Right hindlimb (tissue), 1 donor: ENCODE measurements at places on chromosomes 2 and 18.
A peak's percentile ranks its signal among the peaks of the same experiment; 100 is the strongest.

- peak; percentile 25 for DNase-seq
Measured at GRCh38 chr18:80108121-80108536, 933 bp upstream of the ADNP2 start.

DNA sequence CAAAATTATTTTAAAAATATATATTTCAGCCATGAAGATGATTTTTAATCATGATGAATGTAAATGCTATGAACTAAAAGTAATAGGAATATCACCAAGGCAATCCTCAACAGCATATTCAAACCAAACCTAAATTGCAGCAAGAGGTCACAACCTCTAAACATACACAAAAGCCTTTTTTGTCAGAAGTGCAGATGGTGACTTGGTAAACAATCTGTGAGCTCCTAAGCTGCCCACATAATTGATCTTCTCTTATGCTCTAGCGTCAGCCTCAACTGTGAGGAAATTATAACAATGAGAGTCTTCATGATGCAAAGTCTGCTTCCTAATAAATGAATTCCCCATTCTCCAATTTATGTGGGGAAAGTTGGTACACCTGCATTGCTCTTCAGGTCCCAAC, 113.2 kb downstream of the TSN start:
- no peak for DNase-seq

GRCh38 chr18:53682796-53683195, 541.7 kb downstream of the MBD2 start:
- no peak for DNase-seq

DNA sequence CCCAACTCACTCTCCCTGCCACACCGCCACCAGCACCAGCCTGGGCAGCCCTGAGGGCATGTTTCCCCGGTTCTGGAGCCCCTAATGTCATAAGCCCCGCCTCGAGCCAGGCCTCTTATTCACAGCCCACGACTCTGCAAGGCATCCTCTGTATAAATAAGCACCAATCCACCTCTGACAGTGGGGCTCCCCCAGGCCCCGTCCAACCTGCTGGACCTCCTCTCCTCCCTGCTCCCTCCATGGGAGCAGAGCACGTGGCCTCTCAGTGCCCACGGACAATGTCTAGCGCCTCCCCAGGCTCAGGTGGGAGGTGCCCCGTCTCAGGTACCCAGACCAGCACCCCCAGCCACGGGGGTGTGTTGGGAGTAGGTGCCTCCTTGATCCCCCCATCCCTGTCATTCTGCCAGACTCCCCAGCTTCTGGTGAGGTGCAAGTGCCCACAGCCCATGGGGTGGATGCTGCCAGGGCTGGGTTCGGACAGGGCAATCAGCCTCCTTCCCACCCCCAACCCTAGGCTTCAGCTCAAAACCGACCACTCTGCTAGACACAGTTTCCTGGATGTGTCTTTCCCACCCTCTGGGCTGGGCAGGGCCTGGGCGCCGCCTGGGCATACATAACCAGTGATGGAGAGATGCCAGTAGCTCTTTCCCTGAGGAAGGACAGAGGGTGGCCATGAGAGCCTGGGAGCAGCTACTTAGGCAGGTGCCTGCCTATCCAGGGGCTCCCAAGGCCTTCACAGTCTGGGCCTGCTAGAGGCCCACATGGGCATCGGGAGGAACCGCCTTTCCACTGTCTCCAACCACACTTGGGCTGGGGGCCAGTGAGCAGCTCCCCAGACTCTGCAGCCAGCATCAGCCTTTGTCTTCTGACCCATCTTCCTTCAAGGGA, 1.6 kb upstream of the ADRA2B start:
- DNase-seq = peak; percentile 14

- no peak for DNase-seq
Measured at GRCh38 chr2:109232909-109233308, 103.9 kb downstream of the SH3RF3 start.

GRCh38 chr2:235095569-235095968, 143.8 kb downstream of the SH3BP4 start:
- DNase-seq = no peak

DNA sequence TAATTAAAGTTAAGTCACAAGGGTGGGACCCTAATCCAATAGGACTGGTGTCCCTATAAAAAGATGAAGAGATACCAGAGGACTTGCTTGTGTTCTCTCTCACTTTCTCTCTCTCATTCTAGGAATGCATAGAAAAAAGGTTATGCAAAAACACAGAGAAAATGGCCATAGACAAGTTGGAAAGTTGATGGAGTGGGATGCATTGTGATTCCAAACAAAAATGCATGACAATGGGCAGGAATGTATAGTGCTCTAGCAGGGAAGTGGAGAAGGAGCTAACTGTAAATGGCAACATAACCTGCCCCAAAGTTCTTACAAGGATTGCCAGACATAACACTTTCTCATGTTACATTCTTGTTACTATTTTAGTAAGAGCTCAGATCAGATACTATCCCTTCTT, 301.6 kb upstream of the LRATD1 start:
- no peak for DNase-seq

DNA sequence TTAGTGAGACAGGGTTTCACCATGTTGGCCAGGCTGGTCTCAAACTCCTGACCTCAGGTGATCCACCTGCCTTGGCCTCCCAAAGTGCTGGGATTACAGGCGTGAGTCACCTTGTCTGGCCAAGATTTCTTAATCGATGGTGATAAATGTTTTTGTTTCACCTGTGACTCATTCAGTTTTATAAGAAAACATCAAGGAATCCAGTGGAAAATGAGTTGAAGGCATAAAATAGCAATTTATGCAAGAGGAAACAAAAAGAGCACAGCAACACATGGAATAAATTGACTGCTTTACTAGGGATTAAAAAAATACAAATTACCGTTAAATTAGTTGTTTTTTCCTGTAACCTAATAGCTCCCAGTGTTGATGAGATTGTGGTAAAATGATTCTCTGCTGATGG, 80.2 kb downstream of the CDK15 start:
- no peak for DNase-seq

GRCh38 chr18:26710470-26711096, 154.9 kb downstream of the AQP4 start:
- no peak for DNase-seq

DNA sequence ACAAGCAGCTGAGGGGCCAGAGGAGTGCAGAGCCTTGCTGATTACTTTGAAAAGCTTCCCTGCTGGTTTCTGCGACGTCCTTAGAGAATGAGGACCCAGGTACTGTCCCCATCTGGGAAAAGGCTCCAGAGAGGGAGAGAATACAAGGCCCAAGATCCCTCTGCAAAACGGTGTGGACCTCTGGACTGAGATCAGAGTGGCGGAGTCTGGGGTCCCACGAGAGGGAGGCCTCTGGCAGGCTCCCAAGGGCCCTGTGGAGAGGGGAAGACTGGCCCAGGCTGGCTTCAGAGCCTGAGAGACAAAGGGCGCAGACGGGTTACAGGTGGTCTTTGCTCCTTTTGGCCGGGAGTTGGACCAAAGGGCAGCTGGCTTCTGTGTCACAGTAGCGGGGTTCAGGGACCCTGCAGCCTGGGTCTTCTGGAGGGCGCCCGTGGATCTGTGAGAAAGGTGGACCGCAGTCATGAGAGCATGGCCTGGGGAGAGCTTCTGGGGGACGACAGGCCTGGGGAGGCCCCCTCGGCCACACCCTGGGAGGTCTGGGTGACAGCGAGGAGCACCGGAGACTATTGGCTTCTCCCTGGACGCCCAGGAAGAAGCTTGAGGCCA, 805 bp downstream of the SNORC start:
- no peak for DNase-seq

DNA sequence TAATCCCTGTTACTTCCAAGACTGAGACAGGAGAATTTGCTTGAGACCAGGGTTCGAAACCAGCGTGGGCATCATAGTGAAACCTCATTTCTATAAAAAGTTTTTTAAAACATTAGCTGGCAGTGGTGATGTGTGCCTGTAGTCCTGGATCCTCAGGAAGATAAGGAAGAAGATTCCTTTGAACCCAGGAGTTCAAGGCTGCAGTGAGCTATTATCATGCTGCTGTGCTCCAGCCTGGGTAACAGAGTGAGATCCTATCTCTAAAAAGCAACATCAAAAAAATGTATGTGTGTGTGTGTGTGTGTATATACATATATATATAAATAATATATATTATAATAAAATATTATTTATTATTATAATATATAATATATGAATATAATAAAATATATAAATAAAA, 1417.6 kb upstream of the CDH2 start:
- DNase-seq = no peak

DNA sequence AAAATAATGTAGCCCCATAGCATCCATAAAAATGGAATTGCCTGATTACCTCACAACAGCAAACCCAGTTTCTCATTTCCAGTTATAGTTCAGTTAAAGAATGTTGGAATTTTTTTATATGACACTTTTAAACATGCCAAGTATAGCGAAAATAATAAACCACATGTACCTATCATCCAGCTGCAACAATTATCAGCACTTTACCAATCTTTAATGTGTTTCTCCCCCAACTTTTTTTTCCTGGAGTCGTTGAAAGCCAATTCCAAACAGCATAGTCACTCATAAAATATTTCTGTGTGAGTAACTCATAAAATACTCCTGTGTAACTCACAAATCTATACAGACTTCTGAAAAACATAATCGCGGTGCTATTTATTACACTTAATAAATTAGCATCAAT, 38.1 kb downstream of the SMAD4 start:
- DNase-seq = no peak

DNA sequence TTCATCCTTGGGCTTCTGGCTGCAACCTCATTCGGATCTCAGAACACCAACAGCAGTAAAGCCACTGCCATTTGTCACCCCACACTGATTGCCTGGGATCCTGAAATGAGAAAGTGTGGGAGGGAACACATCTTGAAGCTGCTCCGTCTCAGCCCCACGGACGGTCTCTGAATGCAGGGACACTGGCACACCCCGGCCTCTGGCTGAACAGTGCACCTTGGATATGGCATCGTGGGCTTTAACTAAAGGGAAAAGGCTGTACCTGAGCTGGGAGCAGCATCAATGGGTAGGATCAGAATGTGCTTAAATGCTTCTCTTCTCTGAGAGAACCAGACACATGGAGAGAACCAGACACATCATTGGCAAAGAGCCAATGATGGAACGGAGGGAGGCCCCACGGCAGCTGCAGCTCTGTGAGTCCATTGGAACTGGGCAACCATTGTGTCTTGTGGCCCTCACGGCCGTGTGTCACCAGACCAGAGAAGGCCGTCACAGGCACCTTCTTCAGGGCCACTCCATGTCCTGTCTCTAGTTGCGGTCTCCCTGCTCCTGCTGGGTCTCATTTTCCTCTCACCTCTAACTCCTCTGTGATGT, 193.4 kb upstream of the MYT1L start:
- no peak for DNase-seq

DNA sequence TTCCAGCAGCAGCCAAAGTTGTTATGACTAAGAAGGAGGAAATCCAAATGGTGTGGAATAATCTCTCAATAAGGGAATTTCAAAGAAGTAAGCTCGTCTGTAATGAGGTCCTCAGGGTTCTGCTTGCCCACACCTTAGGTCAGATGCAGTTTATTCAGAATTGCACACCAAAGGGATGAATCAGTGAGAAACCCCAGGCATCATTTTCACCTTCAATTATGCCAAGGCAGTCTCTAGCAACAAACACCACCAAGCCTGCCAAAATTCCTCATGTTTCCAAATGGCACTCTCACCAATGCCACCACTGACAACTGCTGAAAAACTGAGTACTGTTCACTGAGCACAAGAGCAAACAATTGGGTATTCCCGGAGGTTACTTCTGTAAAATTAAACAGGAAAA, 43.6 kb downstream of the KCNG3 start:
- no peak for DNase-seq

DNA sequence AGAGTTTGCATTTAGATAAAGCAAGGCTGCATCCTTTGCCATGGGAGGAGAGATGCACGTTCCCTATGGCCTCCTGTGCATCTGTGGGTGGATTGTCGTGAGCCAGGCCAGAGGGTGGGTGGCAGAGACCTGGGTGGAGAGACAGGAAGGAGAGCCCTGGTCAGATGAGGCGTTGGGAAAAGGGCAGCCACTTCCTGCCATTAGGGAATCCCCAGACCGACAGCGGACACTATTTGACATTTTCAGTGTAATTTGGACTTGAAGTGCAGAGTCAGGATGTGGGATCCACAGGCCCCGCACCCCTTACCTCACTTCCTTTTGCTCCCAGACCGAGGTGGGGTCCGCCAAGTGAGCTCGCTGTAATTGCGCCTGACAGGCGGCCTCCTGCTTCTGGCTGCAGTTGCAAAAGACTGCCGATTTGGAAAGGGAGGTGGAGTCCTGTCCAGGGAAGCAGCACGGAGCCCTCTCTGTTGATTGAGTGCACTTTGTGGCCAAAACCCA, 150.0 kb downstream of the DYSF start:
- peak; percentile 83 for DNase-seq

DNA sequence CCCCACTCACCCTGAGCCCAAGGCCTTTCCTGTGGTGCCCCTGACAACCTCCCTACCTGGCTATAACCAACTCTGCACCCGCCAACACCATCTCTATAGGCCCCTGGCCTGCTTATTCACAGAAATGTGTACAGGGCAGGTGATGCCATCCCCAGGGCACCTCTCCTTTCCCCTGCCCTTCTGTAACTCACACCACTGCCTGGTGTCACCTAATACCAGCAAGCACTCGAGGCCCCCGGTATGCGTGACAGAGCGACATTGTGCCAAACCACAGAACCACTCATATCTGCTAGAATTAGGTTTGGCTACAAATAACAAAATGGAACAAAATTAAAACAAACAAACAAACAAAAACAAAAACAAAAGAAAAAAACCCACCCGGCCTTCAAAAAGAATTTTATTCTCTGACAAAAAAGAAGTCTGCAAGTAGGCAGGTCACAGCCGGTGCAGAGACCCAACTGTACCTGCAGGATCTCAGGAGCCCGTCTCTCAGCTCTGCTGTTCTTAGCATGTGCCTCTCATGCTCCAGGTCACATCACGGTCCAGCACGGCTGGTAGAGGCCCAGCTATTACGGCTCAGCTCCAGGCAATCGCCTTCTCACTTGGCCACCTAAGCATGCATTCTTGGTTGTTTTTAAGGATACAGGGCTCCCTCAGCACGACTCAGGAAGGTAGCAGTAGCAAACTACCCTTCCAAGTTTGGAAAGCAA, 51.4 kb downstream of the FAM178B start:
- no peak for DNase-seq

DNA sequence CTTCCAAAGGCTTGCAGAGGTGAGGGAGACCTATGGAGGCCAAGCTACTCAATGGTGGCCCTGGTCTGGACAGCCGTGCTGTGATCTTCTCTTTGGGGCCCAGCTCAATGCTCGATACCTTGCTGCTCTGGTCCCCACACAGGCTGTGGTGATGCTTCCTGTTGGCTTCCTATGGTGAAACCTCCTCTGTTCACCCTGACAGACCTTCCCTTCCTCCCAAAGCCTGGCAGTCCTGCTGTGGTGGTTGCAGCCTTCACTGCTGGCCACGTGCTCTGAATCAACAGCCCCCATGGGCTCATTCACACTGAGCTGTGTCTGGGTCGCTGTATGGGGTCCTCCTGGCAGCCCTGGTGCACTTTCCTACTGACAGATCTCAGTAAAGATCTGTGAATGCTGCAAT, 31.0 kb upstream of the GALR1 start:
- no peak for DNase-seq
